ENCODE measurements at places on chromosomes 4 and X.

DNA sequence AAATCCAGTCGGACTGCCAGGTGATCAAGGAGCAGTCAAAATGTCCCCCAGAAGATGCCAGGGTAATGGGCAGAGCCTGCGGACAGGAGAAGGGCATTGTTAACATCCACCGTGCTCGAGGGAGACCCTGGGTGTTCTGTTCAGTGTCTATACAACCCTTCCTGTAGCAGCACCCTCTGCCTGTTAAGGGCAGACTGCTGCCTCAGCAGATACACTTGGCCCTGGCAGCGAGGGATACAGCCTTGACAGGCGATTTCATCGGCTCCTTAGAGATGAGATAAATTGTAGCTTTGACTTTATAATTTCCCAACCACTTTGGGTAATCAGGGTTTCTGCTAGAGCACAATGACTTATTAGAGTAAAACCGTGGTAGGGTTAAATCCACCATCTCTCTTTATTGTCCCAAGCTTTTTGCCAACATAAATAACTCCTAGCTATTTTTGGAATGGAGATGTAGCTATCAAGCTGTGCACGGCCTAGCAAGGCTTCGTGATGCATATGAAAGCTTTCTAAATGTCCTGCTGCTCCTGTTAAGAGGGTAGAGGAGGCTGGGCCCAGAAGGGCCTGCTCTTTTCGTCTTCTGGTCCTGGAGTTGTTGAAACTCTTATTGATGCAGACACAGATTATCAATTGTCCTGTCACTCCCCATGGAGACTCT lies 195.9 kb downstream of the CPEB2 start:
- DNase-seq: no peak

GRCh38 chrX:69900491-69900890 lies 149.2 kb downstream of the AWAT2 start:
- no peak for DNase-seq

GRCh38 chr4:119299741-119300100 lies 22.2 kb downstream of the FABP2 start:
- DNase-seq: no peak

DNA sequence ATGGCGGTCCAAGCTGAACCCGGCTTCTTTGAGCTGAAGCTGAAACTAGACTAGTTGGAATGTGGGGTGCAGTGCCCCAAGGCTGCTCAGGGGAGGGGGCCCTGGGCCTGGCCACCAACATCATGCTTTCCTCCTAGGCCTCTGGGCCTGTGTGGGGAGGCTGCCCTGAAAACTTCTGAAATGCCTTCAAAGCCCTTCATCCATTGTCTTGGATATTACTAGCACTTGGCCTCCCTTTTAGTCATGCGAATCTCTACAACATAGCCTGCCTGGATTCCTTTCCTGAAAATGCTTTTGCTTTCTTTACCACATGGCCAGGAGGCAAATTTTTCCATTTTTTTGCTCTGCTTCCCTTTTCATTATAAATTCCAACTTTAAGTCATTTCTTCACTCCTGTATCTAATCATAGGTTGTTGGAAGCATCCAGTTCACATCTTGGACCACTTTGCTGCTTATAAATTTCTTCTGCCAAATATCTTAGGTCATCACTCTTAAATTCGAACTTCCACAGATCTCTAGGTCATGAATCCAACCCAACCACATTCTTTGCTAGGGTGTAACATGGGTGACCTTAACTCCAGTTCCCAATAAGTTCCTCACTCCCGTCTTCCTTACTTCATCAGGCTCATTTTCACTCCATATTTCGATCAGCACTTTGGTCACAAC lies 103.4 kb downstream of the DDIT4L start:
- peak; percentile 64 for DNase-seq

DNA sequence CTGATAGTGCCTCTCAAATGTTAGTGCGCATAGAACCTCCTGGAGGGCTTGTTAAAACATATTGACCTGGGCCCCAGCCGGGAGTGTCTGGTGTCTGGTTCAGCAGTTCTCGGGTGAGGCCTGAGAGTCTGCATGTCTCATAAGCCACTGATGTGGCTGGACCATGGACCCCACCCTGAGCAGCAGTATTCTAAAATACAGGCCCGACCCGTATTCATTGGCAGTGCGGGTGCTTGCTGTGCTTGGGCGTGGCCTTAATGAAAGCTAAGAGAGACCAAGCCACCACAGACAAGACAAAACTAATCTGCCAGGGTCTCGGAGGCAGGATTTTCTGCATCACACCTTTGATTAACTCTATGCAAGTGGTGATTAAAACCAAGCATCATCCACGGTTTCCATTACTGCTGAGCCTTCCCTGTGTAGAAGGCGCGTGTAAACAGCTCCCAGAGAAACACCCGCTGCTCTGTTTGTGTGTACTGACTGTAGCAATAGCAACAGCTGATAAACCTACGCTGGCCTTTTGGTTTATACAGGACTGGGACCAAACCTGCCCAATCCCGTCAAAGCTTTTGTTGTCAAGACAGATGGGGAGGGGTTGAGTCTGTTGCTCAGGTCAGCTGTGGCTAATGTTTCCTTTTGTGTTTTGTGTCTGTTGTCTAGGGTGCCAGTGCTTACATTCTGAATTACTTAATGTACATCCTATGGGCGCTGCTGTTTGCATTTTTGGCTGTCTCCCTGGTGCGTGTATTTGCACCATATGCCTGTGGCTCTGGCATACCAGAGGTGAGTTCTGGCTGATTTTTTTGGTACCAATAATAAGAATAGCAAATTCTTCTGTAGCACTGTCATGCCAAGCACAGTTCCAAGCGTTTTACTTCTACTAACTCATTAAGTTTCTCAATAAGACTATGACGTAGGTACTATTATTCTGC lies 40.8 kb downstream of the CLCN4 start:
- DNase-seq: no peak

- DNase-seq: no peak
Observed at GRCh38 chr4:98512918-98513317, 145.5 kb downstream of the TSPAN5 start.

- DNase-seq: no peak
Observed at GRCh38 chr4:1222036-1222789, 26.7 kb downstream of the CTBP1 start.

DNA sequence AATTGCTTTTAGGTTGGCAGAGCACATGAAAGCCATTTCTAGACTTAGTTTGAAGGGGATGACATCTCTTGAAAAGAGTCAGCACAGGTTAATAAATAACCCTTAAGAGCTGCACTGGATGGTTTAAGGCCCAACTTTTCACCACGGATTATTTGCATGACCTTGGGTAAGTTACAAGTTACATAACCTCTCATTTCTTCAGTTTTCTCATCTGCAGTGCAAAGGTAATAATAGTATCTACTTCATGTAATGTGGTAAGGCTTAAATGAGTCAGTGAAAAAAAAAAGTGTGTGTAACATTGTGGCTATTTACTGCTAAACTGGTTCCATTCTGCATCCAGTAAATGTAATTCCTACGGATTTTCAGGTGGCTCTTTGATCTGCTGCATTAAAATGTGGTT lies 715.8 kb downstream of the CCSER1 start:
- DNase-seq: no peak

DNA sequence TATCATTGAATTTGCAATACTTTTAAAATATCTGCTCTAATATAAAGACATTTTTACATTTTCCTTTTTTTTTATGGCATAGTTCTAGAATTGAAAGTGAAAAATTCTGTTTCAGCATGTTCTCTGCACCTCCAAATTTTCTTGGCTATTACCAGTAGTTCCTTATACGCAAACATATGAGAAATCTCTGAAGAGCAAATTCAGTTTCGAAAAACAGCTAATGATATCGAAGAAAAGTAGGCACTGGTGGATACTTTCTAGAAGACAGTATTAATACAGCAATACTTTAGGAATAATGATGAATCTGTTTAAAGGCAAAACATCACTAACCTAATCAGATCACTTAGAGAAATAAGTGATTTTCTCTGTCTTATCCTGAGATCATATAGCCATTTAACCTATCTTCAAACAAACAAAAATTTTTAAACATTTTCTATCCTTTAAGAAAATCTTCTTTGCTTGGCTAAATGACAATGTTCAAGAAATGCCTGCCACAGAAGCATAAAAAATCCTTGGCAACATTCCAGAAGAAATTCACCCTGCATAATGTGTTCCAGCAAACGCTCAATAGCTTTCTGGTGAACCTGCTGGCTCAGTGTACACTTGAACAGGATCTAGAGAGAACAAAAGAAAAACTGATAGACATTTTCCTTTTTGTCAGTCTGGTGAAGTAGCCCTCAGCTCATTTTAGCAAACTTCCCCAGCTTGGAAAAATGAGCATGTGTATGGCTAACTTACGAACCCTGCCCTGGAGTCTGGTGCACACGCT lies 51.2 kb upstream of the KLF3 start:
- no peak for DNase-seq

DNA sequence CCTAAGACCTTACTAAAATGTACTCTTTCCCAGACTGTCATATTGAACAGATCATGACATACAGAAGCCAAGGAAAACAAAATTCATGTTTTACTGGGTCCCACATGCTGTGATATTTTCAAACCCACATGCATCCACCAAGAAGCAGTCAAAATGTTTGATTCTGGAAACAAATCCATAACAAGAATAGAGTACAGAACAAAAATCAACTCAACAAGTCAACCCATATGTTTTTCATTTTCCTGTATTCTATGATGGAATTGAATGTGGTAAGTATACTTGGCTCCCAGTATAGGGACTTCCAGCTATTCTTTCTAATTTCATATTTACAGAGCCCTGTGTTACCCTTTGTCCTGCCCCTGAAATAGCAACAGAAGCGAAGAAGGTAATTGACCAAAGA lies 106.8 kb downstream of the COL25A1 start:
- DNase-seq: no peak

GRCh38 chrX:154083126-154083517 lies 14.4 kb downstream of the MECP2 start:
- no peak for DNase-seq

GRCh38 chr4:11005300-11005699 lies 320.7 kb upstream of the CLNK start:
- no peak for DNase-seq

DNA sequence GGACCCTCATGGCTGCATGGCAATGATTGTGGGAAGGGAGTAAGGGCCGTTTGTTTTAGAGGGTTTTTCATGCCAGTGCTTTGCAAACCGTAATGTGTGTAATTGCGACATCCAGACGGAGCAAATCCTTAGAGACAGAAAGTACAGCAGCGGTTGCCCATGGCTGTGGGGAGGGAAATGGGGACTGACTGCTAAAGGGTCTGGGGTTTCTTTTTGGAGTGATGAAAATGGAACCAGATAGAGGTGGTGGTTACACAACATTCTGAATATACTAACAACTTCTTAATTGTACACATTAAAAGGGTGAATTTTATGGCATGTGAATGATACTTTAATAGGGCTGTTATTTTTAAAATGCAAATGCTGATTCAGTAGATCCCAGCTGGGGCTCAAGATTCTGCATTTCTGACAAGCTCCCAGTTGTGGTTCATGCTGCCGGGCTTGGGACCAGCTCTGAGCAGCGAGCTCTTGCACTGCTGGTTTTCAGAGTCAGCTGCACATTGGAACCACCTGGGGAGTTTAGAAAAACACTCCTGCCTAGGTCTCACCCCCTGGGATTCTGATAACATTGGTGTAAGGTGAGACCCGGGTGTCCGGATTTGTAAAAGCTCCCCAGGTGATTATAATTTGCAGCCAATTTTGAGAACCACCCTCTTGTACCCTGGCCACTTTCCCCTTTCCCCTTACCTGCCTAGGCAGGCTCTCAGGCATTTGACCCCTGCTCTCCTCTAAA lies 47.7 kb downstream of the PRPS1 start:
- DNase-seq: peak; percentile 79

GRCh38 chrX:134369576-134369975 lies 90.4 kb upstream of the HPRT1 start:
- no peak for DNase-seq

DNA sequence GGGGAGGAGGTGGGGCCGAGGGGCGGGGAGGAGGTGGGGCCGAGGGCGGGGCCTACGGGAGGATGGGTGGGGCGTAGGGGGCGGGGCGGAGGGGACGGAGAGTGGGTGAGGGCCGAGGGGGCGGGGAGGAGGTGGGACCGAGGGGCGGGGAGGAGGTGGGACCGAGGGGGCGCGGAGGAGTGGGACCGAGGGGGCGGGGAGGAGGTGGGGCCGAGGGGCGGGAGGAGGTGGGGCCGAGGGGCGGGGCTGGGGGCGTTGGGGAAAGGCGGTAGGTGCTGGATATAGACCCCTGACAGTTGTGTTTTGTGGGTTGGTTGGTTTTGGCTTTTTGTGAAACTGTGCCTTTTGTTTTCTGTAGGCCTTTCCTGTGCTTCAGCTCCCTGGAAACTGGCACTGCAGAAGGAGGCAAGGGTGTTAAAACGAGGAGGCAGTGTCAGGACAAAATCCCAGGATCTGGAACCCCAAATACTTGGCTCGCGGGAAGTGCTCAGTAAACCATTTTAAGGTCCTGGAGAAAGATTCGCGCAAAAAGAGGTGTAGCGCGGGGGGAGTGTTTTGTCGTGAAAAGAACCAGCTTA lies 580 bp upstream of the MMGT1 start:
- peak; percentile 52 for DNase-seq

DNA sequence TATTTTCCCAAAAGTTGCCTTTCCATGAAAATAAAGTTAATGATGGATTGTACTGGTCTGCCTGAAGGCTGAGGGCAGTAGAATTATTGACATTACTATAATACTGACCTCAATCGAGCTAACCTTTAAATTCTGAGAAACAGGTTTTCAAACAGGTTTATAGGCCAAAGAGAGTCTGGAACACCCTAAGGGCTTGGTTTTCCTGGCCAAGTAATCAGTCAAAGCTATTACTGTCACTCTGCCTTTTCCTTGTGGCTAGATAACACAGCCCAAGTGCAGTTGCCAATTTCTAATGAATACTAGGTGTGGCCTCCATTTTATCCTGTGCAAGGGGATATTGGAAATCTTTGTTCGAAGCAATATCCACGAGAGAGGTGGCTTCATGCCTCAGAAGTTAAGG lies 75.2 kb downstream of the INTS12 start:
- no peak for DNase-seq

GRCh38 chr4:162803378-162803777 lies 363.3 kb downstream of the NAF1 start:
- DNase-seq: no peak

- DNase-seq: no peak
Observed at GRCh38 chr4:109816082-109816442, 500 bp downstream of the GAR1 start.

DNA sequence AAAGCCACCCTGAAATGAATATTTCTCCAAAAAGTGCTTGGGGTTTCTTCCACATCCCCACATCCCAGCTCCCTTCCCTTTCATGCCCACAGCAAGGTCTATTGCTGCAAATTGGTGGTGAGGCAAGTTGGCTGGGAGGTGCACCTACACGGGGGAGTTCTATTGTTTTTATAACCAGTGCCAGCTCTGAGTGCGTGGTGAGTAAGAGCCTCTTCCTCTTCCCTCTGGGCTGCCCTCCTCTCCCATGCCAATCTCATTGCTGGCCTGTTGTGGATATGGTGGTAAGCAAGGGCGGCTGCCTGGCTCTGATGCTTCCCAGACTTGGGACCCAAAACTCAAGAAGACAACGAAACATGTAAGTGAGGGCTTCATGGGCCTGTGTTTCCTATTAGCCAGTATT lies 204.3 kb downstream of the SHROOM3 start:
- peak; percentile 37 for DNase-seq

DNA sequence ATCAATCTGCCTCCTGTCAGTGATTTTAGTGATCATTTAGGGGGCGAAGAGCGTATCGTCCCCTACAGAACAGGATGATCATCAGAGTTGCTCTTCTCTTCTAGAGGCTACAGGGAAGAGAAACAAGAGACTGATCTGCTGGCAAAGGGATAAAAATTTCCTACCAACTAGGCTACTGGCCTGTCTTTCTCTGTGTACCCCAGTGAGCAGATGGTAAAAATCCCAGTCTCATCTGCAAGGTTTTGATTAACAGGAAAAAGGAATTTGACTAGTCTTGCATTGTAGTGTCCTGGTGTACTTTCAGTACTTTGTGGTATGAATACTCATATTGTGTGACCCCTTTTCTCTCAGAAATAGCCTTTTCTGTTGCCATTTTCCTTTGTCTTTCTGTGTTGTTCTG lies 21.8 kb upstream of the AADAT start:
- no peak for DNase-seq

Data from fibroblast of mammary gland (primary cell).